ENCODE measurements at places on chromosomes 6 and 20. TPM values are rescaled to one million over a fixed set of nuclear protein-coding genes. Genes with fewer than 3 reads are reported as not detected.
A peak's percentile ranks its signal among the peaks of the same experiment; 100 is the strongest.

Gene TNFAIP3
- total RNA-seq: 10.7 TPM

Gene TMEM217
- total RNA-seq: 0.87 TPM

Gene ADTRP
- 18.7 TPM for total RNA-seq

Gene SAPCD1
- 40.8 TPM for total RNA-seq

Gene MAP3K5
- total RNA-seq: 24.1 TPM

GRCh38 chr6:15254070-15254975 lies 8.5 kb downstream of the JARID2 start:
- H3K36me3 ChIP-seq: no peaks in the 10 kb centered on the region
- H3K27me3 ChIP-seq: no peaks in the 10 kb centered on the region
- H3K27ac ChIP-seq: peak overlapping the region; percentile 30
- H3K4me3 ChIP-seq: no peak overlapping the region
- H3K4me1 ChIP-seq: peaks cover 95% of the 10 kb centered on the region

DNA sequence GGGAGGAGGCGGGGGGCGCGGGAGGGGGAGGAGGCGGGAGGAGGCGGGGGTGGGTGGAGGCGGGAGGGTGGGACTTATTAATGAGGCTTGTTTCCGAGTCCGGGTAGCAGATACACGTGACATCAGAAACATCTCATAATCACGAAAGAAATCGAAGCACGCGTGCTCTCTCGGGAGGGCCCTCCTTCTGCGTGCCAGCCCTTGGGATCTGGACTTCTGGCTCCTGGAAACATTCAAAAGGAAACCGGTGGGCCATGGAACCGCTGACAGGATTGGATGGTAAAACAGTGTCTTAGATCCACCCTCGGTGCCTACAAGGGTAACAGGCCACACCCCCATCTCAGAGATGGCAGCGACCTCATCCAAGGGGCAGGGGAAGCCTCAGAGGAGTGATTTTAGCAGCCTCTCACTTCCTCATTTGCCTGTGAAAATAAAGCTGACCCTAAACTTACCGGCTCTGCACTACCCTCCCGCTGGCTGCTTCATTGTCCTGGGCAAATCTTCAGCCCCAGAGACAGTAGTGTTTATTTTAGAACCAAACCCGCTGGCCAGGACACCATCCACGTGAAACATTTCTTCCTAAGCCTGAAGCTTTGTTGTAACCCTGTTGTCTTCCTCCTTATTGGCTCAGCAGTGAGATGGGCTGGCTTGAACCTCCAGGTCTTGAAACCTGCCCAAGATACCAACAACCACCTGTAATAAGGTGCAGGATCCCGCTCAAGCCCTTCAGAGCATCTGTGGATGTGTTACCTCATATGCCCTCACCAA lies 97.5 kb downstream of the PSMG4 start:
- peaks cover 28% of the 10 kb centered on the region for H3K4me1 ChIP-seq
- no peaks in the 10 kb centered on the region for H3K36me3 ChIP-seq
- H3K4me3 ChIP-seq: peak overlapping the region; percentile 42
- peak overlapping the region; percentile 85 for H3K27ac ChIP-seq

- H3K36me3 ChIP-seq: peaks cover 34% of the 10 kb centered on the region
- no peaks in the 10 kb centered on the region for H3K27me3 ChIP-seq
- DNase-seq: no peak
- no peak overlapping the region for H3K27ac ChIP-seq
These were observed 87.7 kb downstream of the SCAND1 start for GRCh38 chr20:35866418-35867202.

GRCh38 chr6:103675807-103676406 lies 1183.8 kb downstream of the HACE1 start:
- DNase-seq: peak; percentile 48
- no peaks in the 10 kb centered on the region for H3K4me1 ChIP-seq
- no peak overlapping the region for H3K27ac ChIP-seq
- H3K27me3 ChIP-seq: no peaks in the 10 kb centered on the region
- H3K4me3 ChIP-seq: no peak overlapping the region
- H3K36me3 ChIP-seq: no peaks in the 10 kb centered on the region

DNA sequence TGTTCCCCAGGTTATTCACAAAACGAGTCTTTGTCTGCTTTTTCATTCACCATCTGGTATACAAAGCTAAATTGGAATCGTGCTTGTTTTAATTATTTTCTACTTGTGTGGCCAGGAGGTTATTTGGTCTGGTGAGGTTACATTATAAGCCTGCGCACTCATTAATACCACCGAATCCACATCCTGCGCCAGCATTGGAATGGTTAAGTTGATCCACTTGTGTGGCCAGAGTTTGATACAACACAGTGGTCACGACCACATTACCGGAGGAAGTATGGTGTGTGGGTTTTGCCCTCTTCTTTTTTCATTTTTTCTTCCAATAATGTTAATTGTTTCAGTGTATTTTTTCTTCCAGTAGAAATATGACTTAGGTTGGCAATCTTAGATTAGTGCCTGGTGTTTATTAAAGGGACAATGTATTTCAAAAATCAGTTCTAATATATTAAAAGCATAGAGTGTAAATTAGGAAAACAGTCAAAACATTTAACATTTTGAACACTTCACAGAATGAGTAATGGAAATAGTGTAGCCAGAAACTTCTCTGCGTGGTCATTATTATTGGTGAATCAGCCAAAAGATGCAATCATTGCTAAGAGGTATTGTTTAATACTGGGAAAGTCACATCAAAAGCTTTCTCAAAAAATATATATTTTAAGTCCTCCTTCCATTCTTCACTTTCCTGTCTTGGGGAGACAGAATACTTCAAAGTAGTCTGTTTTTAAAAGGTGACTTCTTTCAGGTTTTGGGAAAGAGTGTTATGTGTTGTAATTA lies 84.5 kb downstream of the JARID2 start:
- DNase-seq: no peak
- no peak overlapping the region for H3K4me3 ChIP-seq
- H3K4me1 ChIP-seq: peaks cover 11% of the 10 kb centered on the region
- no peaks in the 10 kb centered on the region for H3K27me3 ChIP-seq

- H3K4me1 ChIP-seq: peaks cover 14% of the 10 kb centered on the region
- no peaks in the 10 kb centered on the region for H3K27me3 ChIP-seq
- DNase-seq: no peak
- H3K36me3 ChIP-seq: no peaks in the 10 kb centered on the region
These were observed 36.5 kb upstream of the RFPL4B start for GRCh38 chr6:112310439-112311125.

DNA sequence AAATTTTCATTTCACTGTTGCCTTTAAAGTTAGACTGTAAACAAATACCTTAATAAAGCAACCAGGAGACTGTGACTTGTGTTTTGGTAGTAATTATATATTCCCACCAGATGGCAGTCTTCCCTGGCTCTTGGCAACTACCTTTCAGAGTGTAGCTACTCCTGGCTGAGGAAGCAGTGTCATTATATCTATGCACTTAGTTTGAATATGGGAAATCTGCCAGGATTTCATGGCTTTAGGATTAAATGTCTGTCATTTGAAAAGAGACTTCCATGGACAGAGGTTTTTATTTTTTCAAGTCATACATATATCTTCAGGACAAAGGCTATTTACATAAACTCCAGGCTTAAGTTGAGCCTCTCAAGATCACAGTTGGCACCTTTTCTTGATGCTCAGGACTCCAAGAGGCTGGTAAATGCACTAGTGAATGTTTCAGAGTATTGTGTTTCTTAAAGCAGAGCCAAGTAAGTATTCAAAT lies 160.1 kb downstream of the C6orf58 start:
- no peak overlapping the region for H3K4me3 ChIP-seq
- no peak overlapping the region for H3K27ac ChIP-seq
- no peaks in the 10 kb centered on the region for H3K36me3 ChIP-seq
- H3K4me1 ChIP-seq: no peaks in the 10 kb centered on the region
- H3K27me3 ChIP-seq: no peaks in the 10 kb centered on the region
- DNase-seq: peak; percentile 45

DNA sequence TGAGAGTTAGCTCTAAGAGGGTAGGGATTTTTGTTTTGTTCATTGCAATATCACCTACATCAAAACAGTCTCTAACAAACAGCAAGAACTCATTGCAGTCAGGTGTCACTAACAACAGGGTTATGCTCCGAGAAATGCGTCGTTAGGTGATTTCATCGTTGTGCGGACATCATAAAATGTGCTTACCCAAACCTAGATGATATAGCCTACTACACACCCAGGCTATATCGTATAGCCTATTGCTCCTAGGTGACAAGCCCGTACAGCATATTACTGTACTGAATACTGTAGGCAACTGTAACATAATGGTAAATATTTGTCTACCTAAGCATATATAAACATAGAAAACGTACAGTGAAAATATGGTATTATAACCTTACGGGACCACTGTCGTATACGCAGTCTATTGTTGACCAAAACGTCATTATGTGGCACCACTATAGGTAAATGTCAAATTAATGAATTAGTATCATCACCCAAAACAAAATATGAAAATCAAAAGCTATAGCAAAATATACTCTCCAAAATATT lies 49.9 kb upstream of the TAB2 start:
- H3K4me1 ChIP-seq: no peaks in the 10 kb centered on the region
- H3K4me3 ChIP-seq: no peak overlapping the region
- H3K36me3 ChIP-seq: no peaks in the 10 kb centered on the region
- H3K27me3 ChIP-seq: peaks cover 3% of the 10 kb centered on the region
- H3K27ac ChIP-seq: no peak overlapping the region

GRCh38 chr20:8168785-8169288 lies 36.8 kb downstream of the PLCB1 start:
- H3K27ac ChIP-seq: no peak overlapping the region
- no peaks in the 10 kb centered on the region for H3K36me3 ChIP-seq
- no peak overlapping the region for H3K4me3 ChIP-seq
- no peaks in the 10 kb centered on the region for H3K27me3 ChIP-seq

DNA sequence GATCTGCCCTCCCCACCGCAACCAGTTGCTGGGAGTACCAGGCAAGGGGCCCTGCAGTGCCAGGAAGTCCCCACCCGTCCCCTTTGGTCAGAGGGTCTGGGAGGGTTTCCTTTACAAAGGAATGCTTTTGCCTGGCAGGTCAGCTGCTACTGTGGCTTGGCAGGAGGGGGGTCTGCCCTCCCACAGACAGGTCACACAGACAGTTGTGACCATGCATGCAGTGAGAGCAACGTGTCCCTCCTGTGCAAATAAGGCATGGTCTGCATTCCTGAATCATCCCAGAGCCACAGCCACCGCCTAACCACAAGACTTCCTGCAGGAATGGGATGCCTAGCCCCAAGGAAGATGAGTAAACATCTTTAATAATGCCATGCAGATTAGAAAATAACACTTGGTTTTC lies 439 bp upstream of the F13A1 start:
- no peak for DNase-seq
- H3K36me3 ChIP-seq: no peaks in the 10 kb centered on the region
- no peak overlapping the region for H3K27ac ChIP-seq
- H3K4me3 ChIP-seq: no peak overlapping the region
- H3K4me1 ChIP-seq: peaks cover 8% of the 10 kb centered on the region
- H3K27me3 ChIP-seq: peaks cover 78% of the 10 kb centered on the region

DNA sequence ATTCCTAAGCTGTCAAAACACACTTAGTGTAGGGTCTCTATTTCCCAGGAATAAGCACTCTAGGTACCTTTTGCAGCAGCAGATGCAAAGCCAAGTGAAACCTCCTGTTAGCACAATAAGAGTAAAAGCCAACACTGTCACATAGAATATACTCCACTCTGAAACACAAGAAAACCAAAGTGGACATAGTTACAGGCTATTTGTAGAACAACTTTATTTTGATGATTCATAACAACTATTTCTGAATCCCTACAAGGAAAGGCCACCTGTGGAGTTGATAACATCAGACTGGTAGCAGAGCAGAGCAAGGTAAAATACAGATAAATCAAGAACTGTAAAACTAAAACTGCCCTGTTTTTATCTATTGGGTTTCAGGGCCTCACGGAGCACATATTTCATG lies 59.7 kb downstream of the ALDH5A1 start:
- H3K27me3 ChIP-seq: no peaks in the 10 kb centered on the region
- H3K36me3 ChIP-seq: no peaks in the 10 kb centered on the region
- no peaks in the 10 kb centered on the region for H3K4me1 ChIP-seq
- DNase-seq: no peak

DNA sequence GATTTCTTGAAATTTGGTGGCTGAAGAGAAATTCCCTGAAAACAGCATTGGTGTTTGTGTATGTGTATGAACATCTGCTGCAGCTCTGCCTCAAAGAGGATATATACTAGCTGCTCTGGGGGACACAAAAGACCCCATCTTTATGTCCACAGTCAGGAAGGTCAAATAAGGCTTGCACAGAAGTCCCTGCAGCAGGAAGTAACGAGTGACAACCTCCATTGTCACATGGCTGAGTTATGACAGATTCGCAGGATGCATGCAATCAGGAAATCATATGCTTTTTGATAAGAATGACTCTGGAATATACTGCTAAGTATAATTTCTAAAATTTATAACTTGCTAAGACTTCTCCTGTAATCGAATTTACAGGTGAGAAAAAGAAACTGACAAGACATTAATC lies 225.9 kb upstream of the CST7 start:
- no peak for DNase-seq
- H3K36me3 ChIP-seq: no peaks in the 10 kb centered on the region
- no peaks in the 10 kb centered on the region for H3K4me1 ChIP-seq

DNA sequence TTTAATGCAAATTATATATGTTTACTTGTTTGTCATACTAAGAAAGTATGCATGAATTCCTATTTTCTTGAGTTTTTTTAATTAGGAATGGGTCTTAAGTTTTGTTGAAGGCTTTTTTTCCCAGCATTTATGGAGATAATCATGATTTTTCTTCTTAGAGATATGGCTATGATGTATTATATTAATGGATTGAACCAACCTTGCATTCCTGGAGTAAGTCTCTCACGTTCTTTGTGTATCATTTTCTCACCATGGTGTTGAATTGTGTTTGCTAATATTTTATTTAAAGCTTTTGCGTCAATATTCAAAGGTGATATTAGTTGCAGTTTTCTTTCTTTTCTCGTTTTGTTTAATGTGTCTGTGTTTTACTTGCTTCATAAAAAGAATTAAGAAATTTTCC lies 48.4 kb upstream of the SLC35D3 start:
- no peak overlapping the region for H3K27ac ChIP-seq
- H3K4me1 ChIP-seq: no peaks in the 10 kb centered on the region
- DNase-seq: no peak
- no peaks in the 10 kb centered on the region for H3K27me3 ChIP-seq
- H3K4me3 ChIP-seq: no peak overlapping the region

- H3K27ac ChIP-seq: no peak overlapping the region
- no peaks in the 10 kb centered on the region for H3K36me3 ChIP-seq
- H3K27me3 ChIP-seq: peaks cover 6% of the 10 kb centered on the region
- H3K4me1 ChIP-seq: no peaks in the 10 kb centered on the region
- no peak overlapping the region for H3K4me3 ChIP-seq
- no peak for DNase-seq
These were observed 50.5 kb downstream of the GGTLC1 start for GRCh38 chr20:23938118-23938438.

DNA sequence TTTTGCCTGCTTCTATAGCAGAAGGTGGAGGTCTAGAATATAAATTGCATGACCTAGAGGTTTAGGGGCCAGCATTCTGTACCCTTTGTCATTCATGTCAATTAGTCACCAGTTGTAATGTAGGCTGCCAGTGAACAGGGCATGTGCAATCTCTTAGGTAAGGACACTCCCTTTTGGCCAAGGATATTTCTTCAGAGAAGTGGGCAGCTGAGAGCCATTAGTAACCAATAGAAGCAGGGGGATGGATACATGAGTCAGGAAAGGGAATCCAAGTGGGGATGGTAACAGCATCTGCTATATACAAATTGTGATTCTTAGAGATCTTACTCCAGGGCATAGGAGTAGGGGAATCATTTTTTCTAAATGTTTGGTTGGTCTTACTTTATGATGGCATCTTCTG lies 494.2 kb upstream of the JAG1 start:
- no peak overlapping the region for H3K4me3 ChIP-seq
- no peaks in the 10 kb centered on the region for H3K4me1 ChIP-seq
- H3K36me3 ChIP-seq: no peaks in the 10 kb centered on the region

GRCh38 chr20:63533388-63533787 lies 3.8 kb downstream of the PTK6 start:
- H3K27ac ChIP-seq: peak overlapping the region; percentile 96
- no peaks in the 10 kb centered on the region for H3K27me3 ChIP-seq
- H3K4me3 ChIP-seq: peak overlapping the region; percentile 3
- no peaks in the 10 kb centered on the region for H3K36me3 ChIP-seq
